ENCODE measurements at places on chromosomes 2 and 18.

DNA sequence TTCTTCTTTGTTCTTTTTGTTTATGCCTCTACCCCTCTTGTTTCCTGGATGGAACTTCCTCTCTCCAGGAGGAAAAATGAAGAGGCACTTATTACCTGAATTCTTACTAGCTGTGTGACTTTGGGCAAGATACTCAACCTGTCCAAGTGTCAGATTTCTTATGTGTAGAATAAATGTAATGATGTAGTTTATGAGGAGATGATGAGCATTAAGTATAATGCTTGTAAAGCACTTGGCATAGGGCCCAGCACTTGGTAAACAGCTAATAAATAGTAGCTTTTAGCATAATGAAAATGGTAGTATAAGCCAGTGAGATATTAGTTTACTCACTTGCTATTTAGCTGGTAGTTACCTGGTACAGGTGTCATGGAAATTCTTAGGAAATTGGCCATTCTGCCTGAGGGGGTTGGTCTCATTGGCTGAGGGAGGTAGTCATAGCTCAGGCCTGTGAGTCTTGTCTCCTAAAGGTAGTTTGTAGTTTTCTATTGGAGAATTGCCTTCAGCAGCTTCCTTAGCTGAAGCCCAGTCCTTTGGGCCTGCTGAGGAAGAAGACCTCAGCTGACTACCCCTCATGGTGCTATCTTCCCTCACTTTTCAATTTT is 133.4 kb upstream of the NABP1 start:
- DNase-seq: no peak

- no peak for DNase-seq
Observed at GRCh38 chr2:19473350-19473749, 114.9 kb upstream of the OSR1 start.

- DNase-seq: no peak
Observed at GRCh38 chr2:28377984-28378678, 14.5 kb upstream of the FOSL2 start.

DNA sequence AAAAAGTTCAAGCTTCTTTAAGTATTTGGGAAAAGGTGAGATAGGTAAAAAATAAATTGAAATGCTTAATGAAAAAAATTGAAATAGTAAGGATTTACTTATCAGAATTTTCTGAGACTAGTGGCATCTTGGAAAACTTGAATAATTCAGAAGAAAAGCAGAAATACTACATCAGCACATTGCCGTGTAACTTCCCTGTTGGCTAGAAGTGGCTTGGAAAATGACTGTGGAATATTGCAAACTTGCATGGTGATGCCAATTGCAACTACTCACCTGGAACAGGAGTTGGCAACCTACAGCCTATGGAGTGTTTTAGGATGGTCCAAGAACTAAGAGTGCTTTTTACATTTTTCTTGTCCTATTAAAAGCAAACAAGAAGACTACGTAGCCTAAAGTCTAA is 603.5 kb upstream of the VRK2 start:
- no peak for DNase-seq

- DNase-seq: peak; percentile 12
Observed at GRCh38 chr2:65491381-65491905, 59.0 kb upstream of the SPRED2 start.

DNA sequence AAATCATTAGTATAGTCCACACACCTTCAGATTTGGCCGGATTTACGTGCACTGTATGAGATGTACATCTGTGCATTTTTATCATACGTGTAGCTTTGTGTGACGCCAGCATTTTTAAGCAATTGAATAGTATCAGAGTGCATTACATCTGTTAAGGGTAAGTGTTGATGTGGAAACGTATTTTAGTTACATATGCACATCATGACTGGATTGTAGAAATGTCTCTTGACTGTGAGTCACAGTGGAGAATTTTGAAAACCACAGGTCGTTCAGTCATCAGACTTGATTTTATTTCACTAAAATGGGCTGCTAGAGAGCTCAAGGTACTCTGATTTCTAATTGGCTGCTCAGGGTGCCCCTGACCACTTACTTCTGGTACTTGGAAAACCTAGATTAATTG is 5.4 kb upstream of the GPBAR1 start:
- DNase-seq: no peak

DNA sequence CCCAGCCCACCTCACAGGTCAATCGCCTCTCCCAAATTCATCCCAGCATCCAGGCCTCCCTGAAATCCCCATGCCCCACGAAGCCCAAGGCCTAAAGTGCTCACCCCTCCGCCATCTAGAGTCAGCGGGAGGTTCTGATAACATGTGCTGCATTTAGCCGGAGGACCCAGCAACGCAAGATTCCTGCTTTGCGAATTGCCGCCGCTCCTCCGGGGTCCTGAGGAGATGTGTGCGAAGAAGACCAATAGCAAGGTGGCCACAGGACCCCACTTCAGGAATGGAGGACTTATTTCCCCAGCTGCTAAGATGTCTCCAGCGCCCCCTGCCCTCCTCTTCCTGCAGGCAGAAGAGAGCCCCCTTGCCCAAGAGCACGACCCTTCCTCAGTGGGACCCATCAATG is 120.8 kb upstream of the GLI2 start:
- no peak for DNase-seq

DNA sequence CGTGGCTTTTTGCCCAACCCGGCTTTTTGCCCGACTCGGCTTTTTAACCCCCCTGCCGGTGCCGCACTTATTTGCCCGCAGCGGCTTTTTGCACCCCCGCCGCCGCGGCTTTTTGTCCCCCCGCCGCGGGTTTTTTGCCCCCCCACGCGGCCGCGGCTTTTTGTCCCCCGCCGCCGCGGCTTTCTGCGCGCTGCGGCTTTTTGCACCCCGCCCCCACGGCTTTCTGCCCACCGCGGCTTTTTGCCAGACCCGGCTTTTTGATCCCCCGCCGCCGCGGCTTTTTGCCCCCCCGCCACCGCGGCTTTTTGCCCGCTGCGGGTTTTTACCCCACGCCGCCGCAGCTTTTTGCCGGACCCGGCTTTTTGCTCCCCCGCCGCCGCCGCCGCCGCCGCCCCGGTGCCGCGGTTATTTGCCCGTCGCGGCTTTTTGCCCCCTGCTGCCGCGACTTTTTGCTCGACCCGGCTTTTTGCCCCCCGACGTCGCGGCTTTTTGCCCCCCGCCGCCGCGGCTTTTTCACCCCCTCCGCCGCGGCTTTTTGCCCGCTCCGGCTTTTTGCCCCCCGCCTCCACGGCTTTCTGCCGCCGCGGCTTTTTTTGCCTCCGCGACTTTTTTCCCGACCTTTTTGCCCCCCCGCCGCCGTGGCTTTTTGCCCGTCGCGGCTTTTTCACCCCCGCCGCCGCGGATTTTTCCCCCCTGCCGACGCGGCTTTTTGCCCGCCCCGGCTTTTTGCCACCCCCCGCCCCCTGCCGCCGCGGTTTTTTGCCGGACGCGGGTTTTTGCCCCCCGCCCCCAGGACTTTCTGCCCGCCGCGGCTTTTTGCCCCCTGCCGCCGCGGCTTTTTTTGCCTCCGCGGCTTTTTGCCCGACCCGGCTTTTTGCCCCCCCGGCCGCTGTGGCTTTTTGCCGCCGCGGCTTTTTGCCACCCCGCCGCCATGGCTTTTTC is 2786.5 kb downstream of the RPIA start:
- no peak for DNase-seq

DNA sequence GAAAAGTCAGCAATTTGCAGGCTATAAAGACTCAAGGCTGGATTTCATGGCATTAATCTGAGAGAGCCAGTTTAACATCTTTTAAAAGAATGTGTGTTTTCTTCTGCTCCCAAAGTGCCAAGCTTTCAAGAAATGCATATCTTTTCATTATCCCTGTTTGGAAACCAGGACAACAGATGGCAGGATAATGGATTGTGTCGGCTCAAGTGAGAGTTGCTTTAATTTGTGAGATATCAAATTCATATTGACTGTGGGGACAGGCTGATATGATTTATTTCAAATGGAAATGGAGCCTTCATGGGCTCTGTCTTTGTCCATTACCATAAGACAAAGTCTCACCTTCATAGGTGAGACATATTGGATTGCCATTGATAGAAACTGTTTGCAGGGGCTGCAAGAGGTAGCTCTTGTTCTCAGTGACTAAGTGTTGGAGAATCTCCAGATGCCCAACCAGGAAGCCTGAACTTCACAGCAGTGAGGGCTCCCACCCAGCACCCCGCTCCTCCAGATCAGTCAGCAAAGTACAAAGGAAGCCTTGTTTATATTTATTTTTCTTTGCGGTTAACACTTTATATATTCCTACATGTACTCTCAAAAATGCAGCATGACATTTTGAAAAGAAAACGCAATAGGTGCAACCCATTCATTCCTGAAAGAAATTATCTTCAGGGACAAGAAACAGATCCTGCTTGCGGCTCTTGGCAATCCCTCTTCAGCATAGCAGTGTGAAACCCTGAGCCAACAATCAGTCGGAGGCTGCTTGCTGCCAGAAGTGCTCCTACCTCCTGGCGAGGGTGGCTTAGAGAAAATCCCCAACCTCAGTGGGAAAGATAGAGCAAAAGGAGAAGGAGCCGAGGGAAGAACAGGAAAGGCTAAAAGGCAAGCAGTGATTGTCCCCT is 65.8 kb upstream of the ATL2 start:
- no peak for DNase-seq

DNA sequence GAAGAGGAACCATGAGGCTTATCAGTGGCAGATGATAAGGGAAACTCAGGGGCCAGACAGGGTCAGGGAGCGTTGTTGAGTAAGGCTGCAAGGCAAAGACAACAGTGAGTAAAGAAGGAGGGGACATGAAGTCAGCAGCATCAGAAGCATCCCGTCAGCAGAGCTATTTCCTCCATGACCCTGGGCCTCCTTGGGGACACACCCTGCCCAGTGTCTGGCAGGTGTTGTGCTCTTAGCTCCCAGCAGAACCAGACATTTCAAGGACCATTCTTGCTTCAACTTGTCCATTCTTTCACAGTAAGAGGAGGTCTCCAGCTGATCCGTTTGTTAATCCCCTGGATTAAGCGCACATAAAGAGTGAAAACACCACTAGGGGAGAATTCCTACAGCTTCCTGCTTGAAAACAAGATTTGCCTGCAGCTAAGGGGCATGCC is 88.7 kb upstream of the MEIS1 start:
- no peak for DNase-seq

- DNase-seq: peak; percentile 44
Observed at GRCh38 chr2:187581125-187581896, 27.1 kb upstream of the TFPI start.

GRCh38 chr2:103427567-103427966 is 665.7 kb downstream of the TMEM182 start:
- DNase-seq: no peak

DNA sequence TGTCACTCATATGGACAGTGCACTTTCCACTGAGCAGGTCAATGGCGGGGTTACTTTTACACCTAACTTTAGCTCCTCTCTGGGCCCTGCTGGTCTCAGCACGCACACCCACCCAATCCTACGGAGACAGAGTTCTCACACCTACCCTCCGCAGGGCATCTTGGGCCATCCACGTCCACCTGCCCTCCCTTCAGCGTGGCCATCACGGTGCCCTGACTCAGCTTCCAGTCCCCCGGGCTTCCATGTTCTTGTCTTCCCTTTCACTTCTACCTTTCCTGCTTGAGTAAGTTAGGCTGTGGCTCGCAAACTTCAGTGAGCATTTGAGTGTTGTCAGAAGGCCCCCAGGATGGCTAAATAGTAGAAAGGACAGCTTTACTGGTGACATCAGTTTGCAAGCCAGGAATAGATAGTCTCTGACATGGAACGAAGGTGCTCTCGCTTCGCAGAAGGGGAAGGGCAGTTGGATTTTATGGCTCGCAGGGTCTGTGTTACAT is 232.4 kb downstream of the SEPTIN10 start:
- no peak for DNase-seq

DNA sequence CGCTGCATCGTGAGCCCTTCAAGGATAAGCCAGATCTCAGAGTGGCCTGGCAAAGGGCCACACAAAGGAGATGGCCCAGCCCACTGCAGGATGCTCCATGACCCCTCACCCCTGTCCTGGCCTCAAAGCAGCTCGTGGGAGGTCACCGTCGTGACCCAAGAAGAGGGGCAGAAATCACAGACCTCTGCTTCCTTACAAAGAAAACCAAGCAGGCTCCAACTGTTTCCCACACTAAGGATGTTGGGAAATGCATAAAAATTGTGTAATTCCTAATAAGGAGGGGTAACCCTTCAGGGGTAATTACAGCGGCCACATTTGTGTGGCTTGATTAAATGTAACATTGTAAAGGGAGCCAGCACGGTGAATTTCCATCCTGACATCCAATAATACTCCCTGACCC is 102.3 kb downstream of the BOD1L2 start:
- no peak for DNase-seq

DNA sequence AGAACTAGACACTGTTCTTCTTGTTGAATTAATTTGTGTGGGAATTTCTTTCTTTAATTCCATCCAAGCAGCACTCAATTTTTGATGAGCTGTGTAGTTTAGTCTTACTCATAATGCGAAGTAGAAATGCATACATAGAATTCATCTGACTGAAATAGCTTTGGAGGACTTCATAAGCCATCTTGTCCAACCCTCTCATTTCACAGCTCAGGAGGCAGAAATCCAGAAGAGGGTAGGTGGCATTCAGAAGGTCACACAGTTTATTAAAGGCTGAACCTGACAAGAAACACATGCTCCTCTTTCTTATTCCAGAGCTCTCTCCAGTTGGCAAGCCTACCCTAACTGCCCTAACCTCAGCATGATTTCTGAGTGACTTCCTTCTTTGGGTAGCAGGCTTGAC is 169.2 kb upstream of the NOSTRIN start:
- DNase-seq: no peak
